Activated T-helper 1 cell treated with anti-CD3 and anti-CD28 coated beads, Interleukin-2, amount 50 U/mL, for 16 hours (primary cell): ENCODE measurements at places on chromosomes 6 and 20.

GRCh38 chr6:72420409-72420808 lies 201.5 kb upstream of the KCNQ5 start:
- no peak for DNase-seq

- DNase-seq = no peak
Measured at GRCh38 chr6:317060-317447, 24.8 kb downstream of the DUSP22 start.

DNA sequence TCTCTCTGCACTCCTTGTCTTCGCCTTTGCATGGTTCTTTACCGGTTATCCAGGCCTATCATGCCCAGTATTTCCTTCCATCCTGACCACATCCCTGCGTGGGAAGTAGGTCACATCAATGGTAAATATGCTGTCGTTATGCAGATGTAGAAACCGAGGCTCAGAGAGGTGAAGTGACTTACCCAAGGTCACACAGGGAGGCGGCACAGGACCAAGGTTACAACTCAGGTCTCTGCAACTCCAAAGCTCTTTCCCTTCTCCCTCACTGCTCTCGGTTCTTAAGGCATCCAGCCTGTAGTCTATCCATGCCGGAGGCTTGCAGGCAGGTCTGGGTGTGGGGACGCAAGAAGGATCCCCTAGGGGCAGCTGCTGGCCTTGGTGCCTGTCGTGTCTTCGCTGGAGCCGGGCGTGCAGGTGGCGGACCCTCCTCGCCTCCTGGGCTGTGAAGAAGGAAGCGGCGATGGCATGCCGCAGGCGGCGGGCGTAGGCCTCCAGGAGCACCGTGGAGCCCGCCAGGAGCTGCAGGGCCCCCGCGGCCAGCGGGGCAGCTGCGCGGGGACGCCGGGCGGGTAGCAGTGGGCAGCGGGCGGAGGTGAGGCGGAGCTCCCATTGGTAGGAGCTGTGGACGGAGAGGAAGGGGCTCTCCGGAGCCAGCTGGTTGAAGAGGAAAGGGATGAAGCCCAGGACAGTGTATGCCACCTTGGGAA lies 9.1 kb downstream of the OCSTAMP start:
- DNase-seq = no peak

GRCh38 chr20:53657732-53658131 lies 64.1 kb upstream of the ZNF217 start:
- DNase-seq = no peak

DNA sequence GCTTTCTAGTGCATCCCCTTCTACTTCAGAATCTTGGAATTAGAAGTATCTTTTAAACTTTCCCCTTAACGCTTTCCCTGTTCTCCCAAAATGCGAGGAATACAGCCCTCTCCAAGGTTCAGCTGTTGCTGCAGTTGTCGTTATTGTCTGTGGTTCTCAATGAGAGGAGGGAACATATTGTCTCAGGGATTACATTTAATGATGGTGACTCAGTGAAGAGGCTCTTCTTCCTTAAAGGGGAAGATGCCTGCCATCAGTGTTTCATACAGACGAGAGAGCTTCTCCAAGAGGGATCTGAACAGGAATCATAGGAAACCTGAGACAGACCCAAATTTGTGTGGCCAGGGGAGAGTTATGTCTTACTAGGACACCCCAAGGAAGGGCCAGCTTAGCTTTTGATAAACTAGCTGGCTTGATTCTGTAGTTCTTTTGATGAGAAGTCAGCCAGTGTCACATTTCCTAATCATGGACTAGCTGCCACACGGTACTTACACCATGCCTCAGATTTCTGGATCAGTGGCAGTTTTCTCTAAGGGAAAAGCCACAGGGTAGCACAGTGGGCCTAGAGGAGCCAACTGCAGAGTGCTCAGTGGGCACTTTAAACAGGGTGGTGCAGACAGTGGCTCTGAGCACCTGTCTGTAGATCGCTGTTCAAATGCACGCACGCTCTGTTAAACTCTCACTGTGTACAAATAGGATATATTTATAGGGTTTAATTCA lies 59.7 kb upstream of the TMEM181 start:
- no peak for DNase-seq

GRCh38 chr6:3990692-3991491 lies 88.0 kb downstream of the FAM217A start:
- peak; percentile 43 for DNase-seq
